ENCODE measurements at places on chromosomes 11 and 22.

- peaks cover 22% of the 10 kb centered on the region for H3K4me1 ChIP-seq
- H3K36me3 ChIP-seq, result peaks cover 25% of the 10 kb centered on the region
- no peak overlapping the region for H3K4me3 ChIP-seq
- peak overlapping the region; percentile 78 for H3K27ac ChIP-seq
- no peak for DNase-seq
Observed at GRCh38 chr11:5679811-5680210, 5.1 kb downstream of the TRIM5 start.

DNA sequence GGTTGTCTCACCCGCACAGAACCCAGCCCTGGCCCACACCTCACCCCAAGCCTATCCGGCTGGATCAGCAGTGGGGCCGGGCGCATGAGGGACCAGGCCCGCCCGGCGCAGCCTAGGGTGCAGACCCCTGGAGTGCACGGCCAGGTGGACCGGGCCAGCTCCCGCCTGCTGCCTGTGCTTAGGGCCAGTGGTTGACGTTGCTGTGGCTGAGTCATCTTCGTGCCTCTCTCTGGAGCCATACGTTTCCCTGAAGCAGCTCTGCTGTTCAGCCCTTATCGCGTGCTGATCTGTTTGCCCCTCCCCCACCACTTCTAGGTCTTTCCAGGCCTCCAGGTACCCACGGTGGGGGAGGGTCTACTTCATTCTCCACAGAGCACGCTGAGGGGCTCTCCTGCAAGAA is 39.5 kb downstream of the CDKN1C start:
- no peak overlapping the region for H3K4me3 ChIP-seq
- peaks cover 9% of the 10 kb centered on the region for H3K36me3 ChIP-seq
- no peak for DNase-seq
- H3K4me1 ChIP-seq, result no peaks in the 10 kb centered on the region
- H3K27ac ChIP-seq, result no peak overlapping the region

DNA sequence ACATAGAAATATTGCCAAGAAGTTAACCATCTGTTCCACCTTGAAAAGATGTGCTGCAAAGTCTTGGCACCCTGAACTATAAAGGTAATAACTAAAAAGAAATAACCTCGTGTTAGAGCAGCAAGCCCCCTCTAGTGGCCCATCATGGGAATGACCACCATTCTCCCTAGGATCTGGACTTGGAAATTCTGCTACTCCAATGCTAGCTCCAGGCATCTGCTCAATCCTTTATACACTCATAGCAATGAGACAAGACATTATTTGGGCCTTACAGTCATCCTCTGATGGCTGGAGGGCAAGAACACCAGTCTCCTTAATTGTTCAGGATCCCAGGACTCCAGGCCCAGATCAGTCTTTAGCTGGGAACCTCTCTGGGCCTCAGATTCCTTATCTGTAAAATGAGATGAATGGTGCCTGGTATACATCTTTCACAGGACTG is 76.0 kb downstream of the CWC15 start:
- H3K36me3 ChIP-seq, result no peaks in the 10 kb centered on the region
- no peaks in the 10 kb centered on the region for H3K4me1 ChIP-seq
- peaks cover 6% of the 10 kb centered on the region for H3K27me3 ChIP-seq
- H3K4me3 ChIP-seq, result no peak overlapping the region
- DNase-seq, result peak; percentile 32

DNA sequence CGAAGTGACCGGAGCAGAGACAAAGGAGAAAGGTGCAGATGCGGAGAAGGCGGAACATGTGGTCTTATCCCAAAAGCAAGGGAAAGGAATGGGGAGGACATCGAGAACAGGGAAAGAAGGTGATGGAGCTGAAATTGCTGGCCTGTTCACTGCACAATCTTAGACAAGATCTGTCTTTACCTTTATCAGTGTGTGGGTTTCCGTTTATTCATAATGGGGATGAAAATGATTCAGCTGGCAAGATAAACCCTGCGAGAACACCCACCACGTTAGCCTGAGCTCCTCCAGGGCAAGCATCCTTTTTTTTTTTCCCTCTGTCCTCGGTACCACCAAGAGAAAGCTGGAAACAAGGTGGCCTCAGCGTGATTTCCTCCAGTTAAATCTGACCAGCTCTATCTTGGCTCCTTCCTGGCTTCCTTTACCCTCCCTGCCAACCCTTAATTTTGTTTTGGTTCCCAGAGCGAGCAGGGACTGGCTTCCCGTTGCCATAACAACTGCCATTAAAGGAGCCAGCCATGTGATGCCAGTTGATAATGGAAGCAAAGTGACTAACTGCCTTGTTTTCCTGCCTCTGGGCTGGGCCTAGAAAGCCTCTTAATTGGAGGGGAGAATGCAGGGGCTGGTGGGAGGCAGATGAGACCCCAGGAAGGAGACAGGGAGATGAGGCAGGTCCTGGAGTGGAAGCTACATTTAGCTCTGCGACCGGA is 4.2 kb downstream of the SGSM1 start:
- no peak overlapping the region for H3K27ac ChIP-seq
- H3K4me1 ChIP-seq, result peaks cover 3% of the 10 kb centered on the region
- H3K4me3 ChIP-seq, result no peak overlapping the region
- no peak for DNase-seq

- H3K4me3 ChIP-seq, result no peak overlapping the region
- H3K27ac ChIP-seq, result no peak overlapping the region
- no peaks in the 10 kb centered on the region for H3K4me1 ChIP-seq
Observed at GRCh38 chr11:115806056-115806455, 301.8 kb upstream of the CADM1 start.

DNA sequence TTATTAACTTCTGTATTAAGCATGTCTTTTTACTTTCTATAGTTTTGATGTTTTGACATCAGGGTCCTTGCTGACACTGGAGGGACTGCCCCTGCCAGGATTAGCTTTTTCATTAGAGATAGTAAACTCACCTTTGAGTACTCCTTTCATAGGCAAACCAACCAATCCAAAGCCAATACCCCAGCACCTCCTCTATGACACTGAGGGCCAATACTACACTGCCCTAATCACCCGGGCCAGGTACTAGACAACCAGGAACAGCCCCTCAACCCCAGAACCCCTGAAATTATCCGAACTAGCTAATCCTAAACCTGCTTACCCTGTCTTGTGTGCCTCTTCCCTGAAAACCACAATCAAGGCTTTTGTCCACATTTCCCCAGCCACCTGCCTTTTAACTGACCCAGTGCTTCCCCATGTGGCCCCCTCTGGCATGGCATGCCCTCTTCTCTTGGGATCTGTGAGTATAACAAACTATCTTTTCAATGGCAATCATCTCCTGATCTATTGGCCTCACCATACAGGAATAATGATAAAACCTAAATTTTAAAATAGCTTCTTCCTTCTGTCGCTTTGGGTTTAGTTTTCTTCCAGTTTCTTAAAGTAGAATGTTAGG is 31.2 kb downstream of the RAB6A start:
- H3K4me1 ChIP-seq, result peaks cover 11% of the 10 kb centered on the region
- H3K27me3 ChIP-seq, result no peaks in the 10 kb centered on the region
- peak overlapping the region; percentile 76 for H3K27ac ChIP-seq
- DNase-seq, result no peak
- H3K4me3 ChIP-seq, result no peak overlapping the region
- H3K36me3 ChIP-seq, result peaks cover 21% of the 10 kb centered on the region

GRCh38 chr11:70490208-70490607 is 91.9 kb downstream of the CTTN start:
- no peak overlapping the region for H3K27ac ChIP-seq
- H3K27me3 ChIP-seq, result peaks cover 2% of the 10 kb centered on the region
- H3K36me3 ChIP-seq, result no peaks in the 10 kb centered on the region
- H3K4me1 ChIP-seq, result peaks cover 2% of the 10 kb centered on the region
- no peak for DNase-seq

DNA sequence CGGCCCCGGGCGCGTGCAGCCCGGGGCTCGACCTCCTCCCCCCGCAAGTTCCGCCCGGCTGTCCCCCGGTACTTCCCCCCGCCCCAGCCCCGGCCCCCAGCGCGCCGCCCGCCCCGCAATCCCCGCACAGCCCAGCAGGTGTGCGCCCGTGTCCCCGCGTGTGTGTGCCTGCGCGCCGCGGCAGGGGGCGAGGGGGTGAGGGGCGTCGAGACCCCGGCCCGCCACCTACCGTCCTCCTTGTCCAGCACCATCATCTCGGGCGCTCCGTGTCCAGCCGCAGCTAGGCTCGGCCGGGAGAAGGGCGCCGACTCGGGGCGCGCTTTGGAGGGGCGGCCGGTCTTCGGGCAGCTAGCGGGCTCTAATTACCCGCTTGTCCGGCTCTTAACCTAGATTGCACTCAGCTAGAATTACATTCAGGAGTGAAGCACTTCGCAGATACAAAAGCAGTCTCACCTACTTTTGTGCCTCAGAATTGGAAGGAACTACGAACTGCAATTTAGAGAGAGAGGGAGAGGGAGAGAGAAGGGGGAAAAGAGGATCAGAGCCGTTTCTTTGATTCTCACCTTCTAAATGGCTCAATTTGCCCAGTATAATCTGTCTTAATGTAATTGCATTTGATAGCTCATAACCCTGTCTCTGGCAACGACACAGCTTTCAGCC is 439 bp downstream of the LMO1 start:
- DNase-seq, result no peak
- H3K27me3 ChIP-seq, result peaks cover 28% of the 10 kb centered on the region
- H3K4me3 ChIP-seq, result peak overlapping the region; percentile 61
- no peak overlapping the region for H3K27ac ChIP-seq

GRCh38 chr22:27347951-27348350 is 453.6 kb downstream of the MN1 start:
- peaks cover 2% of the 10 kb centered on the region for H3K27me3 ChIP-seq
- H3K4me3 ChIP-seq, result no peak overlapping the region
- DNase-seq, result no peak
- no peaks in the 10 kb centered on the region for H3K4me1 ChIP-seq
- no peak overlapping the region for H3K27ac ChIP-seq
- H3K36me3 ChIP-seq, result no peaks in the 10 kb centered on the region

DNA sequence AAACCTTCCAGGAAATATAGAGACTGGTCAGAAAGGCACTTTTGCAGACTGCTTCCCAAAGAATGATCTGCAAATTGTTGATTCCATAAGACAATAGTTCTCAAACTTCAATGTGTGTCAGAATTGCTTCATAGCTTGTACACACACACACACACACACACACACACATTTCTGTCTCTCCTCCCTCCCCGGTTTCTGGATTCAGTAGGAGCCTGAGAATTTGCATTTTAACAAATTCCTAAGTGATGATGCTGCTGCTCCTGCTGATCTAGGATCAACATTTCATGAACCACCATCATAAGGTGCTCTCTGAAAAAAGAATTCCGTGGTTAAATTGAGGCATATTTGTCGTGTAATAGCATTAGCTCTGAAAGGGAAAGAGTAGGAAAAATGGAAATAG is 35.3 kb upstream of the FZD4 start:
- no peak overlapping the region for H3K27ac ChIP-seq
- H3K4me1 ChIP-seq, result no peaks in the 10 kb centered on the region
- no peak overlapping the region for H3K4me3 ChIP-seq
- peaks cover 2% of the 10 kb centered on the region for H3K27me3 ChIP-seq

DNA sequence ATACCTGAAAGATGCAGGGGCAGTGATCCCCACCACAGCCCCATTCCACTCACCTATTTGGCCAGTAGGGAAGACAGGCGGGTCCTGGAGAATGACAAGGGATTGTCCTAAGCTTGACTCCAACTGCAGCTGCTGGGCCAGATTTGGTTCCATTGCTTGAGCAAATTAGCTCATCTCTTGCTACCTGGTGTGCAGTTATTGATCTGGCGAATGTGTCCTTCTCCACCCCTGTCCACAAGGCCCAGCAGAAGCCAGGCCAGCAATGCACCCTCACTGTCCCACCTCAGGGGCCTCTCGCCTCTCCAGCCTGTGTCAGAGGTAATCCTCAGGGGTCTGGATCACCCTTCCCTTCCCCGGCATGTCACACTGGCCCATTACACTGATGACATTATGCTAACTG is 23.3 kb downstream of the TSPAN32 start:
- no peaks in the 10 kb centered on the region for H3K4me1 ChIP-seq
- H3K27ac ChIP-seq, result no peak overlapping the region
- H3K27me3 ChIP-seq, result peaks cover 7% of the 10 kb centered on the region
- DNase-seq, result no peak
- H3K36me3 ChIP-seq, result no peaks in the 10 kb centered on the region
- no peak overlapping the region for H3K4me3 ChIP-seq

DNA sequence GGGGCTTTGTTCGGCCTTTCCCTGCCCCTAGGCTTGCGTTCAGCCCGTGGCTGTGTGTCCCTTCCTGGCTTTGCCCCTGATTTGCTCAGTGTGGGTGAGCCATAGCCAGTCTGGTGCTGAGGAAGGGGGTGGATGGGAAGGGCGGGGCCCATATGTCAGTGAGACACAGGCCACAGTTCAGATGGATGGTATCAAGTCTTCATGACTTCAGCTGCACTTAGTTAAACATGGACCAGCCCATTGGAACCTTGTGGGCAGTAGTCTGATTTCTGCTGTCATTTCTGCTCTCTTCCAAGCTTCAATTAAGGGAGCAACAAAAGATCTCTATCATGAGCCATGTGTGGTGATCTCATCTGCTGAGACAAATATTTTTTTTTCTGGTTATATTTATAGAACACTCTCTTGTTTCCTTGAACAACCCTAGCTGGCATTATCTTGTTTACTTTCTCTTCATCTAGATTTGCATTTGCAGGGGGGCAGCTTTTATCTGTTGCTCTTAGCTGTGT is 21.6 kb upstream of the PEX26 start:
- peaks cover 3% of the 10 kb centered on the region for H3K36me3 ChIP-seq
- no peaks in the 10 kb centered on the region for H3K27me3 ChIP-seq
- peaks cover 39% of the 10 kb centered on the region for H3K4me1 ChIP-seq
- no peak for DNase-seq
- H3K27ac ChIP-seq, result peak overlapping the region; percentile 100

DNA sequence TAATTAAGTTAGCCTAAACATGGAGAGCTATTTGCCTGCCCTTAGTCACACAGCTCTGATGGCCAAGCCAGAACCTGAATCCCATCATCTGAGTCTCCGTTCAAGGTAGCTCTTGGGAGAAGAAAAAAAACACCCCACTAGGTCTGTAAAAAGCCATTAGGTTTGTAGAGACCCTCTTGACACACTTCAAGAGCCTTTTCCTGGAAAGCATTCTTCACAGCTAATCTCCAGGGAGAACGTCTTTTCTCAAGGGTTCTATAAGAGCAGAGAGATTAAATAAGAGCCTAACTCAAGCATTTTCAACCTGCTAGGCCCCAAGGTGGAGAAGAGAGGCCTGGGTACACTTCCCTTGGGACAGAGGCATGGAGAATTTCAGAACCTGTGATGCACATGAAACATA is 61.6 kb upstream of the NAV2 start:
- peaks cover 3% of the 10 kb centered on the region for H3K27me3 ChIP-seq
- no peak overlapping the region for H3K4me3 ChIP-seq
- H3K36me3 ChIP-seq, result no peaks in the 10 kb centered on the region

DNA sequence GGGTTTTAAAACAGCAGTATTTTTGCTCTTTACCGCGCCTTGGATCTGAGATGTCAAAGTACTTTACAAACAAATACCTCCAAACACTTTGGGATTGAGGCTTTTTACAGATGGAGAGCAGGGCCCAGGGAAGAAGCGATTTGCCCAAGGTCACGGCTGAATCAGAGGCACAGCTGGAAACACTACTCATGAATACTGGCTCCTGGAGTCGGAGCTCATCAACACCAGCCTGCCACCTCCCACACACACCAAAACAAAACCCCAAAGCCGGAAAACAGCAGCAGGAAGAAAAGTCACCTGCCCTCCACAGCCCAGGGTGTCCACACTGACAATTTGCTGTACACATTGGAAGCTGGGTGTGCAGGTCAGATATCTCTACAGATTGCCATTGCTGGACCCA is 339.4 kb downstream of the CADM1 start:
- H3K4me3 ChIP-seq, result no peak overlapping the region
- no peak for DNase-seq
- peaks cover 14% of the 10 kb centered on the region for H3K27me3 ChIP-seq
- no peaks in the 10 kb centered on the region for H3K4me1 ChIP-seq

Data from memory B cell (primary cell).